Nucleus accumbens (tissue), 56 donors: ENCODE measurements at places on chromosomes 16 and 17.

- no peak for DNase-seq
These were observed 1.3 kb downstream of the GJD3 start for GRCh38 chr17:40363111-40363827.

DNA sequence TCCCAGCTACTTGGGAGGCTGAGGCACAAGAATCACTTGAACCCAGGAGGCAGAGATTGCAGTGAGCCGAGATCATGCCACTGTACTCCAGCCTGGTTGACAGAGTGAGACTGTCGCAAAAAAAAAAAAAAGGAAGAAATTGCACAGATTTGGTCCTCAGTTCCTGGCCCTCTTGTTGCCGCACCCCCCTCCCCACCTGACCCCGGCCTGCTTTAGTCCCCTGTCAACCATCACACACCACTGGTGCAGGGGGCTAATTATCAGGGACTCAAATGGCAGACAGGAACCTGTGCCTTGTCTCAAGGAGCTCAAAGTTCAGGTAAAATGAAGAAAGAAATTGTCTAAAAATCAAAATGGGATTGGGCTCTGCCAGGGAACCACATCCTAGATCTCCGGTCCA, 28.1 kb downstream of the NGFR start:
- no peak for DNase-seq

DNA sequence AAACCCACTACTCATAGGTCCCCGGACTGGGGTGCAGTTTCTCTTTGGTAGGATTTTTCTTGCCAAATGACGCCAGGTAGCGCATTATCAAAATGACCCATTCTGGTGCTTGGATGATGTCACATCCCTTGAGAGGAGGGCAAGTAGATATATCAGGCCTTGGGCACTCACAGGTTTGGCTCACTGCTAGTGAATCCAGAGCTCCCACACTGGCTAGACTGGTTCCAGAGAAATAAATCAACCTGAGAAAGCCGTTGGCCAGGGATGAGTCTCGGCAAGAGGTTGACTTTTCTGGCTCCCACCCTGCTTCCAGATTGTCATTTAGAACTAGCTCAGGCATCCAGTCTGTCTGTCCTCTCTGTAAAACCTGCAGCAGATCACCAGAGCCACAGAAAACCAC, 188.4 kb upstream of the MAF start:
- no peak for DNase-seq

DNA sequence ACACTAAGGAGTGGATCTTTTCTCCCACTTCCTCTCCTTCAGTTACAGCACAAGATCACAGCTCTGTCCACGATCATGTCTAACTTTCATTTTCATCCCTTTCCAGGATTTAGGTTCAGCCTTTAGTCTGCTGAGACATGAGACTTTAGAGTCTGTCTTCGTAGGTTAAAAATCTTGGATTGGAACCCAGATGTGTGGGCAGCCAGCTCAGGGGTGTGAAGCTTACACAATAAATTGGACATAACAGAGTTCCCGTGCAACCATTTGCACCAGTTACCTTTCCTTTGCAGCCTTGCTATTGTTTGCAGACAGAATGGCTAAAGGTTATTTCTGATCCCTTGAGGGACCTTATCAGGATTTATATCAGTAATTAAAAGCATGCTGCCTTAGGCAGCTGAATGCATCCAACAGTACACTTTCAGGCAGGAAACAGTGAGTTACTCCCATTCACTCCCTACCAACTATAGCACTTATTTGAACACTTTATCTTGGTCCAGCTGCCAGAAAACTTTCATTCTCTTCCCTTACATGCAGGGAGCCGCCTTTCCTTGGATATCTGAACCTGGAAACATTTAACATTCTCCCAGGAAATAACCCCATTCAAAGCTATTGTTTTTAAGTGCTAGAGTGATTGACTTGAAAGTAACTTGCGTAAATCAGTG, 87.3 kb downstream of the TMEM100 start:
- DNase-seq = no peak

DNA sequence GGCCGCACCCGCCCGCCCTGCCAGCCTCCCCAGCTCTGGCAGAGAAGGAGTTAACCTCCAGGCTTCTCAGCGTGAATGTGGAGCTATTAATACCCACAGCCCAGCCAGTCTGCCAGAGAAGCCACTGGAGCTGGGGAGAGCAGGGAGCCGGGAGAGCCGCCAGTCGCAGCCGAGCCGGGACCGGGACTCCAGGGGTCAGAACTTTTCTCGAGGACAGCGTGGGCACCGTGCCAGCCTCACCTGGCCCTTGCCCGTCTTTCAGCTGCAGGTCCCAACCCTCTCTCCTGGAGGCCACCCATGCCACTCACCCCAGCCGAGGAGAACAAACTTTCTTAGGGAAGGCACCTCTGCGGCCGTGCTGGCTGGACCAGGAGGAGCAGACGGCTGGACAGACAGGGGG, 33.8 kb upstream of the SBK1 start:
- DNase-seq = no peak

DNA sequence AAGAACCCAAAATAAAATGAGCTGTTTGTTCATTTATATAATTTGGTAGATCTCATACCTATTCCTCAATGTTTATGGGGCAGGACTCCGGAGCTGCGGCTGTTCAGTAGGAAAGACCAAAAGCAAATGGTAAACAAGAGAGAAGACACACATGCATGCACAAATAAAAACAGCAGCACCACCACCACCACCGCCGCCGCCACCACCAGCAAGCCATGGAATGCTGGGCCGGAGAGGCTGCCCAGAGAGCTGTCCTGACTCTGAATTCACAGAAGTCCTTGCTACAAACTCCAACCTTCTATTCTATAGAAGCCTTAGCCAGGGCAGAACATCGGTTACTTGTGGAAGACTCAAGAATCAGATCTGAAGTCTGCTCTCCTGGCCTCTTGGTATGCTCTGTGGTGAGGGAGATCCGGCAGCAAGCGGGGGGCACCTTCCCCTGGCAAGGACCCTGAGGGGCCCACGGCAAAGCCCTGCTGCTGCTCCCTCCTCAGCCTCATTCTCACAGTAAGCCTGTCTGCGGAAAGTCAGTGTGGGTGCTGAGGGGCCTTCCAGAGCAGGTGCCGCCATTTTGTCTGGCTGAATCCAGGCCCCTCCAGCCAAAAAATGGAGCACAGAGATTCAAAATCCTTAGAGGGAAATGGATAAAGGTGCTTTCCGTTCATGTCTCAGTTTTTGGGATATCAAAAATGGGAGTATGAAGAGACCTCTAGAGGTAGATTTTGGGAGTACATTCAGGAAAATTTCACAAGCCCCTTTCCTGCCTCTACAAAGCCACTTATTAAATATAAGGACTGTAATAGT, 6.4 kb upstream of the FOXJ1 start:
- no peak for DNase-seq

DNA sequence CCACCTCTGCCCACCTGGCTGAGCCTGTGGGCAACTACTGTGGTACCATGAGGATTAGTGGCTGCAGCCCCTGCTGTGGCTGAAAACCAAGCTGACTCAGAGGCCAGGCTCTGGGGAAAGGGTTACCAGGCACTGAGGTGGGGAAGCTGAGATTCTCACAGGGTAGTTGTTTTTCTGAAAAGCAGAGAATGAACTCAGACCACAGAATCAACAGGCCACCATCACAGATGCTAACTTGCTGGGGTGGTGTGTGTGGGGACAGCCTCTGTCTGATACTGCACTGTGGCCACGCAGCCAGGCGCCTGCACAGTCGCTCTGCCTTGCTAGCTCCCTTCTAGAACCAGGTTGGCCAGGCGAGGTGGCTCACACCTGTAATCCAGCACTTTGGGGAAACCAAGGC, 28.8 kb downstream of the NPLOC4 start:
- no peak for DNase-seq

DNA sequence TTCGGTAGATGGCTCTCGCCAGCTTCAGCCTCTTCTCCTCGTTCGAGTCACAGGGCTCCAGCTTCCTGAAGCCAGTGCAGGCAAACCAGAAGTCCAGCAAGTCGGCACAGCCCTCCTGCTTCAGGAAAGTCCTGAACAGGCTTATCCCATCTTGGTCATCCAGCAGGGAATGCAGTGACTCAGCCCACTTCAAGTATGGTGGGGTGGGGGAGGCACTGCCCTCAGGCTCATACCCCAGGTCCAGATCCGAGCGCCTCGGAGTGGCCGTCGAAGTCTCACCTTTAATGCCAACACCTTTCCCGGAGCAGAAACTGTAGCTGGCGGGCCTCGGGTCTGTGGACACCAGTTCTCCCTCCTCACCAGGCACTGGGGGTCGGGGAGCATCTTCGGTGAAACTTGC, 5.9 kb downstream of the AXIN1 start:
- DNase-seq = no peak
